ENCODE measurements at places on chromosomes 2 and 18.

GRCh38 chr2:124953921-124954320 is 928.8 kb downstream of the CNTNAP5 start:
- no peak for DNase-seq

DNA sequence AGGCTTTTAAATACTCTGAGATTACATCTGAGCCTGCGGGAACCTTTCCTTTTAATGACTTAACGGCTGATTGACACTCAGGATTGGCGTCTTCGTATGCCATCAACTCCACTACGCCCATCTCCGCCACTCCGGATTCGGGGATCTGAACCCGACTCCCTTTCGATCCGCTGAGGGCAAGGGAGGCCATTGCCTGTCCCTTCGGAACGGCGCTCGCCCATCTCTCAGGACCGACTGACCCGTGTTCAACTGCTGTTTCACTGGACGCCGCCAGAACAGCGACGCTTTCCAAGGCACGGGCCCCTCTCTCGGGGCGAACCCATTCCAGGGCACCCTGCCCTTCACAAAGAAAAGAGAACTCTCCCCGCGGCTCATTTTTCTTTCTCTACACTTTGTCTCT is 90.4 kb downstream of the PID1 start:
- DNase-seq, result no peak

GRCh38 chr18:59833785-59834184 is 66.0 kb upstream of the PMAIP1 start:
- no peak for DNase-seq

DNA sequence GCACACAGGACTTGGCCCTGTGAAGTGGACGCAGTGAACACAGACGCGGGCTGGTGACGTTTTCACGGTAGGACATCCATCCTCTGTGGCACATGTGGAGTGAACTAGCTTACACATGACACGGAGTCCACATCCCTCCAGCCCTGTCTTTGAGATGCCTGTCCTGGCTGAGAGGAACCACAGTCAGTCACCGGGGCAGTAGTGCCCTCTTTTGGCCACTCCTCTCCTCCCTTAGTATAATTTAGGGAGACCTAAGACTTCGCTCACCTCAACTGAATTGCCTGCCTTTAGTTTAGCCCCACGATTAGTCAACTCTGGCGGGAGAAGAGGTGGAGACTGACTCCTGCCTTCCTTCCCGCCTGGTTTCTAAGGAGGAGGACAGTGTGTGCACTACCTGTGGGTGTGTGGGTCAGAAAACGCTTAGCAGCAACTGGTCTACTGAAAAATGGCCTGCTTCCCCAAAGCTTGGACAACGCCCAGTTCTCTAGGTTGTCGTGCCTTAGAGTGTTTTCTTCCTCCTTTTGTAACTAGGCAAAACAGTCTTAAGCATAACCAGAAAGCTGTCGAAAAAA is 70.6 kb downstream of the MBP start:
- no peak for DNase-seq

- DNase-seq, result no peak
Observed at GRCh38 chr2:62140426-62141141, 55.3 kb upstream of the B3GNT2 start.

GRCh38 chr2:101415220-101415619 is 27.9 kb upstream of the CREG2 start:
- no peak for DNase-seq

DNA sequence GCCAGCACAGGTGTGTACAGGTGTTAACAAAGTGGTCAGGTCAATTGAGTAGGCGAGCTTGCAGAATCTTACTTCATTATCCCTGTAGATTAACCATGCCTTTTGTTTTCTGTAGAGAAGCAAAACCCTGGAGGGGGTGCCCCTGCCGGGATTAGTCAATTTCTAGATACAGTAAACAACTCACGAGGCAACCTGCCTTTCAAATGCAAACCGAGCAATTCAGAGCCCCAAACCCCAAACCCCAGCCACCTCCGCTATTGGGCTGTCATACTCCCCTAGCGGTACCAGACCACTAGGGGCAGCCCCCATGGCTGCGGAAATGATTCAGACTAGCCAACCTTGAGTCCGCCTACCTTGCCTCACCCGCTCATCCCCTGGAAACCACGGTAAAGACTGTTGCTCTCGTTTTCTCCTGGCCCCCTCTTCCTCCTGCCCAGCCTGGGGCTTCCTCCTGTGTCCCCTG is 61.4 kb upstream of the KIF5C start:
- peak; percentile 33 for DNase-seq

GRCh38 chr2:172673056-172673683 is 62.5 kb upstream of the RAPGEF4 start:
- DNase-seq, result no peak

DNA sequence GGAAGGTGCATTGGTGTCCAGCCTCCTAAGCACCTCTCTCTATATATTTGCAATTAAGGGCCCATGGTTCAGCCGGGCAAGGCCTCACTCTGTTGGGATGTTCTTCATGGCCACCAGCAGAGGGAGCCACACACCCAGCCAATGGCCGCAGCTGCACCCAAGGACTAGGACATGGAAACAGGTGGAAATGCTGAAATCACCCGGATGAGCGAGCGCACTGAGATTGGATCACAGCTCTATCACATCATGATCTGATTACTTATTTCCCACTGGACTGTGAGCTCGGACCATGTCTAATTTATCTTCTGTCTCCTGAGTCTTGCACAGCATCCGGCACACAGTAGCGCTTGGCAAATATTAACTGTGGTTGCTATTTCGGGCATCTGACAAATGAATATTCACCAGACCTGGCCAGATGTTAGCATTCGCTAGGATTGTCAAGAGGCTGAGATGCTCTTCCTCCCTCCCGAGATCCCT is 31.2 kb downstream of the KIF3C start:
- DNase-seq, result peak; percentile 35

DNA sequence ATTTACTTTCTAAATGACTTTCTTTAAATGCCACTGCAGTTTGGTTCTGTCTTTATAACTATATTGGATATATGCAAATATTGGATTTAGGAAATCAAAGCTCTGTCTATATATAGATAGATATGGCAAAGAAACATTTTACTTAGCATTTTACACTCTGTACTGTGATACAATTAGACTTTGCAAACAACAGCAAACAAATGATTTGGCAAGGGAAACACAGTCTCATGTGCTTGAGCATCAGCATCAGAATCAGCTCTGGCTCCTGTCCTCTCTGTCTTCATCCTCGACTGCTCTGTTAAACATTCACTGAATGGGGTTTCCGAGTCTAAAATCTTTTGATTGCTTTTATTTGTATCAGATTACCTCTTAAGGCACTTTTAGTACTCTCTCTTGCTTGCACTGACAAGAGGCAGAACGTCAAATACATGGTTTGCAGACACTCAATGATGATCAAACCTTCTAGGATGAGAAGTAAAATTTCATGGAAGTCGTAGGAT is 176.8 kb upstream of the LRP1B start:
- no peak for DNase-seq

- DNase-seq, result no peak
Observed at GRCh38 chr2:53131416-53131815, 636.2 kb upstream of the CHAC2 start.

- no peak for DNase-seq
Observed at GRCh38 chr2:232250246-232251175, 128.0 kb upstream of the ALPP start.

DNA sequence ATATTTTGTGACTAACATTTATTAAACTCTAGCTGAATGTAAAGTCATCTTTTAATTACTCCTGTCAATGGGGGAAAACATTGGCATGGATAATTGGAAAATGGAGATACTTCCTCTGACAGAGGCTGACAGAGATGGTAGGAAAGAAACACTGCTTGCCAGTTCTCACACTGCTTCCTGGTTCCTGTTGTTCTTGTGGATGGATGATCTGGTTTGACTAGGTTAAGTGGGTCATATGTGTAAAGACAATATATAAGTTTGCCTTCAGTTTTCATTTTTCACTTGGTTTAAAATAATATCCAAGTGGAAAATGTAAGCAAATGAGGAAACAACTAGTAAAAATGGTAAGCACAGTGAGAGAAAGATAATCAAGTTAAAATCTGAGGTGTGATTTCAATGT is 188.8 kb upstream of the CWC22 start:
- DNase-seq, result no peak

DNA sequence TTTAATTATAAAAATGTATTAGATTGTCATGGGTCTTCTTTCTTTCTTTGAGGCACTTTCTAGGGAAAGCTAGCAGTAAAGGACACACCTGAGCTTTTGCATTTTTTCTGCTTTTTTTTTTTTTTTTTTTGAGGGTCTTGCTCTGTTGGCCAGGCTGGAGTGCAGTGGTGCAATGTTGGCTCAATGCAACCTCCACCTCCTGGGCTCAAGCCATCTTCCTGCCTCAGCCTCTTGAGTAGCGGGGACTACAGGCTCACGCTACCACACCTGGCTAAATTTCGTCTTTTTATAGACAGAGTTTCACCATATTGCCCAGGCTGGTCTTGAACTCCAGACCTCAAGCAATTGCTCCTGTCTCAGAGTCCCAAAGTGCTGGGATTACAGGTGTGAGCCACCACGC is 40.5 kb downstream of the ROCK1 start:
- no peak for DNase-seq

DNA sequence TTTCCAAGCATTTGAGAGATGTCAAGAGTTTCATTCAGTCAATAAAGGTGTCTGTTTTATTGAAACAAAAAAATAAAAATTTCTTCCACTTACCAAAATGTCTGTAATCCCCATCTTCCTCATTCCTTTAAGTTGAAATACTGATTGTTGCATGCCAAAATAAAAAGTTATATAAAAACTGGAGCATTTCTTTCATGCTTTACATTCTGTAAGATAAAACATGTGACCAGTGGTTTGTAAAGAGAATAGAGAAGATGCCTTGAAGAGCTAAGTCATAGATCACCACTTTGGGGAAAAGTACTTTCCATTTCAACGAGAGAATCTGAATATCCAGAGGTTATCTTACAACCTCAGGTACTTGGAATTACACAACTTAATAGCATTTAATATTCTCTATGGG is 35.9 kb upstream of the MYO1B start:
- DNase-seq, result no peak

DNA sequence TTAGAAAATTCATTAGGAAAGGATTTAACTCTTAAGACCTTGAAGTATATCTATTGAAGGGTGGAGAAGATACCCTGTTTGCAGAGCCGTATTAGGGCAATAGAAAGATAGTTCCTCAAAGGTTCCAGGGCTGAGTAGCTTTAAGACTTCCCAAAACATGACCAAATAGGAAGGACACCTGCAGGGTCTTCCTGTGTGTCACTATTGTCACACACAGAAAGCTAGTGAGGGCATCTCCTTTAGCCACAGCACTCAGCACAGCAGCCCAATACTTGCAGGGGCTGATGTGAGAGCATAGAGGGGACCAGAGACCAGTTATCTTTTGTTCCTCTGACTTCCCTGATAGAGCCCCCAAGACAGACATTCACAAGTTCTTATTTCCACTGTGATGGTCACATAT is 93.7 kb downstream of the PAX3 start:
- no peak for DNase-seq

GRCh38 chr2:119508756-119509155 is 15.5 kb downstream of the SCTR start:
- no peak for DNase-seq

- no peak for DNase-seq
Observed at GRCh38 chr18:2312440-2312839, 258.9 kb downstream of the METTL4 start.

- peak; percentile 20 for DNase-seq
Observed at GRCh38 chr2:237603718-237604362, 13.3 kb upstream of the RAB17 start.

DNA sequence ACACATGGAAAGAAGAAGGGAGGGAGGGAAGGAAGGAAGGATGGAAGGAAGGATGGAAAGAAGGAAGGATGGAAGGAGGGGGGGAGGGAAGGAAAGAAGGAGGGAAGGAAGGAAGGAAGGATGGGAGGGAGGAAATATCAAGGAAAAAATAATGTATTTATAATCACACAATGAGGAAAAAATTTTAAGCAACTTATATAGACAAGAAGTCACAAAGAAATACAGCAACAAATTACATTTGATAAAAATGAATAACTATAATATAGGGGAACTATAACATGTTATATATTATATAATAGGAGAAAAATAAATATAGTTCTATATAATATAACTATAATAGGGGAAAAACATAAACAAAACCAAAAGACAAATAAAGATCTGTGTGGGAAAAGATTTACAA is 441.8 kb downstream of the LRATD1 start:
- no peak for DNase-seq

DNA sequence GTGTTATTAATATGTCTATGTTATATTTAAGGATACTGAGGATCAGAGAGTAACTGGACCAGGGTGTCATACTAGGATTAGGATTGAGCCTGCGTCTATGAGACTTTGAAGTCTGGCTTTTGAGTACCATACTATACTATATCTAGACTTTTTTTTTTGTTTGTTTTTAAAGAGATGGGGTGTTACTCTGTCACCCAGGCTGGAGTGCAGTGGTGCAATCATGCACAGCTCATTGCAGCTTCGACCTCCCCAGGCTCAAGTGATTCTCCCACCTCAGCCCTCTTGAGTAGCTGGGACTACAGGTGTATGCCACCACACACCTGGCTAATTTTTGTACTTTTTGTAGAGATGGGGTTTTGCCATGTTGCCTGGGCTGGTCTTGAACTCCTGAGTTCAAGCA is 66.2 kb upstream of the MAP4K3 start:
- DNase-seq, result no peak

DNA sequence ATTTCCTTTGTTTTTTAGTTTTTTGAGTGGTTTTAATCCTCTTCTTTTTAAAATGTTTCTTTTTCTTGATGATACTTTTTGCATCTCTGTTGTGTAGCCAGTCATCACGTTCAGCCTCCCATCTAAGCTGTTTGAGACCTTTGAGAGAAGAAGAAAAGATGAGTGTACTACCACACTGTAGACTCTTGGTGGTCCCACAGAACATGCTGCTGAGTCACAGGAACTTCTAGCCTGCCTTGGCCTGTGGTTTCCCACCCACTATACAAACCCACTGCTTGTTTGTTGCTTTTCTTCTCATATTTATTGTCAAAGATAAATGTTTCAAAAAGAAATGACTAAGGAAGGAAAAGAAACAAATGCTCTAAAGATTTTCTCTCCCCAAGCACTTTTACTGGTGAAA is 5.5 kb downstream of the CEBPZOS start:
- no peak for DNase-seq

DNA sequence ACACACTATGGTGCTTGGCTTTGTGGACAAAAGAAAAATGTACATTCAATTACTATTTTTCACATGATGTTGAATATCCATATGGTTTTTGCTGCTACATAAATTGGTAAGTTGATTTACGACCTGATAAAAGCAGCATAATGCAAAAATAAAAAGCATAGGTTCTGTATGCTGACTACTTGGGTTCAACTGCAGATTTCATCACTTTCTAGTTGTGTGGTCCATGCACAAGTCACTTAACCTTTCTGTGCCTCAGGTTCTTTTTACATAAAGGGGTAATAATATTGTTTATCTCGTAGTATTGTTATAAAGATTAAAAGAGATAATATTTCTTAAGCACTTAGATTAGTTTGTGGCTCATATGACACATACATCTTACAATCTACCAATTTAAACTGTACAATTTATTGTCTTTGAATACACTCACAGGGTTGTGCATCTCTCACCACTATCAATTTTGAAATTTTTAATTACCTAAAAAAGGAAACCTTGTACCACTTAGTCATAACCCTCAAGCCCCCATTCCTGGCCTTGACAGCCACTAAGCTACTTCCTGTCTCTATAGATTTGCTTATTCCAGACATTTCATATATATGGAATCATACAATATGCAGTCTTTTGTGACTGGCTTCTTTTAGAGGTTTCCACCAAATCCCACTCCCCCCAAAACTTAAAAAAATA is 1443.9 kb downstream of the SUCLG1 start:
- no peak for DNase-seq
